ENCODE measurements at places on chromosomes 11 and 22.

DNA sequence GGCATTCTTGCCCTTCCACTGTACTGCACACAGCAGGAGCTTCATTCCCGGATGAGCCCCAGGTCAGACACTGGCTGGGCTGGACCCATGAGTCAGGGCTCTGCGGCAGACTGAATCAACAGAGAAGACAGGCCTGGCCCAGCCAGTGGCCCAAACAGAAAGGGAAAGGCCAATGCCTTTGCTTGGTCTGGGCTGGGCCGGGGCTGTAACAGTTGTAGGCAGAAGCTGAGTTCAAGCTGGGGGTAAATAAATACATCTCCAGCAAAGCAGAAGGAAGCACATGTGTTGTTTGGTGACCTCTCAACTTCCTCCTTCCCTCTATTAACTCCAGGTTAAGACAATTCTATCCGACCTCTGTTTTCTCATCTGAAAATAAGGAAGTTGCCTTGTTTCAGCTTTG is 1.8 kb upstream of the SMIM35 start:
- peak; percentile 9 for DNase-seq
- no peaks in the 10 kb centered on the region for H3K36me3 ChIP-seq
- no peaks in the 10 kb centered on the region for H3K4me1 ChIP-seq
- no peak overlapping the region for H3K4me3 ChIP-seq
- no peaks in the 10 kb centered on the region for H3K27me3 ChIP-seq

DNA sequence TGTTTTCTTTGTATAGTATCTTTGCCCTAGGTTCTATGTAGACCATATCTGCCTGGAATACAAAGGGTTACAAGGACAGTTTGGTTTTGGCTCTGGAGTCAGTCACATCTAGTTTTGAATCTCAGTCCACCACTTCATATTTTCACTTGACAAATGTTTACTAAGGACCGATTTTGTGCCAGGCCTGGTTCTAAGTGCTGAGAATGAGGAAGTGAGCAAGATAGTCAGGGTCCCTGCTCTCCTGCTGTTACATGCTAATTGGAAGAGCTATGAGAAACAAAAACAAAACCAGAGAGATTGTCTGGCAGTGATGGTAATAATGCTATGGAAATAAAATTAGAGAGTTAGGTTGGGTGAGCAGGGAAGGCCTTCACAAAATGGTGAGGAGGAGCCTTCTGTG is 66.1 kb upstream of the ARHGAP20 start:
- H3K36me3 ChIP-seq: no peaks in the 10 kb centered on the region
- H3K27me3 ChIP-seq: no peaks in the 10 kb centered on the region
- DNase-seq: no peak
- H3K4me3 ChIP-seq: no peak overlapping the region

DNA sequence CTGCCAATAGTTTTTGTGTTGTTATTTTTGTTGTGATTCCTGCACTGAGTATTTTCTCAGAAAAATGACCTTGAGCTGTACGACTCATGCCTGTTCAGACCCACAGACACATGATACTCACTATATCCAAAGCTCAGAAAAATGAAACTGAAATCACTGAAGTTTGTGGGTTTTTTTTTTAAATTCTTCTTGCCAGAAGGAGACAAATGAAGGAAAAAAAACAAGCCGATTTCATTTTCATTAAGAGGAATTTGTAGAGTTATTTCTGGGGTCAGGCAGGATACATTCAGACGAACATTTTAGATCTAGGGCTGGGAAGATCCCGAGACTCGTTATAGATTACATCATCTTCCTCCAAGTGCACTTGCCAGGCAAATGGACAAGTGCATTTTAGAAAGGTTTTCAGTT is 60.4 kb downstream of the BMAL1 start:
- no peak overlapping the region for H3K27ac ChIP-seq
- no peaks in the 10 kb centered on the region for H3K27me3 ChIP-seq
- no peak for DNase-seq
- H3K36me3 ChIP-seq: no peaks in the 10 kb centered on the region

DNA sequence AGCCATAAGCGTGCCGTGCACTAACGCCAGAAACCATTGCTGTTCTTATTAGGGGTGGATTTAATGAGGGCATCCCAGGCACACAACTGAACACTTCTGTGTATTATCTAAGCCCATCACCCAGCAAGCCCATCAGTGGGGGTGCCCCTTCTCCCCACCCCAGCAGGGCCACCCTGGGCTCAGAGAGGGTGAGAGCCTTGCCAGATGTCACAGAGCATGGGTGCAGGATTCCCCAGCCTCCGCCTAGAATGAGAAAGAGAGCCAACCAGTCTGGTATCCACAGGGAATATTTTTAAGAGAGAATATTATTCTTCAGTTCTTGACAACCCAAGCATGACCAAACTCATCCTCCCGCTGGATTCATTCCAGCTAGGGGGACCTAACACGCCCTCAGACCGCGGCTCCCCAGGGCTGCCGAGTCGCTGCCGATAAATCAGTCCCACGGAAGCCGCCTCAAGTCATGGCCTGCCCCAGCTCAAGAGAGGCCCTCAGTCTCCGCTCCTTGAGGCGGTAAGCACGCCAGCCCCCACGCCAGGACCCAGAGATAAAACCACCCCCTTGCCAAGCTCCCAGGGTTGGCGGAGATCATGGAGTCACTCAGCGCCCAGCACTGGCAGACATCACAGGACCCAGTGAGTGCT is 47.2 kb downstream of the MN1 start:
- DNase-seq: no peak
- H3K36me3 ChIP-seq: no peaks in the 10 kb centered on the region
- no peak overlapping the region for H3K4me3 ChIP-seq
- peaks cover 7% of the 10 kb centered on the region for H3K4me1 ChIP-seq
- H3K27ac ChIP-seq: no peak overlapping the region

DNA sequence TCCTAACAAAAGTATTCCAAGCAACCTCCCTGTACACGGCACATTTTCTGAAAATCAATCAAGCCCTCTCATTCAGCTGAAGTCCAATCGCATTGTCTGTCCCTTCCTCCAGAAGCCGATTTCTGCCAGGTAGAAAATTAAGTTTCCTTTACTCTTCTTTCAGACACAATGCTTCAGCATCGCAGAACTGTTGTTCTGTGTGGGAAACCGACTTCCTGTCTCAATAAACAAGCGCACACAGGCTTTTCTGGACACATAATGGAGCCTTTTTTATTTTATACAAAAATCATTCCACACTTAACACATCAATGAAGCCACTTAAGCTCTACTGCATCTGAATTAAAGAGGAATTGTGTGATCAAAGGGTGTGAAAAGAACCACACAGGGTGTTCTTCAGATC is 75.6 kb downstream of the BLID start:
- no peak overlapping the region for H3K4me3 ChIP-seq
- DNase-seq: no peak
- H3K36me3 ChIP-seq: no peaks in the 10 kb centered on the region
- no peaks in the 10 kb centered on the region for H3K4me1 ChIP-seq
- H3K27me3 ChIP-seq: no peaks in the 10 kb centered on the region

DNA sequence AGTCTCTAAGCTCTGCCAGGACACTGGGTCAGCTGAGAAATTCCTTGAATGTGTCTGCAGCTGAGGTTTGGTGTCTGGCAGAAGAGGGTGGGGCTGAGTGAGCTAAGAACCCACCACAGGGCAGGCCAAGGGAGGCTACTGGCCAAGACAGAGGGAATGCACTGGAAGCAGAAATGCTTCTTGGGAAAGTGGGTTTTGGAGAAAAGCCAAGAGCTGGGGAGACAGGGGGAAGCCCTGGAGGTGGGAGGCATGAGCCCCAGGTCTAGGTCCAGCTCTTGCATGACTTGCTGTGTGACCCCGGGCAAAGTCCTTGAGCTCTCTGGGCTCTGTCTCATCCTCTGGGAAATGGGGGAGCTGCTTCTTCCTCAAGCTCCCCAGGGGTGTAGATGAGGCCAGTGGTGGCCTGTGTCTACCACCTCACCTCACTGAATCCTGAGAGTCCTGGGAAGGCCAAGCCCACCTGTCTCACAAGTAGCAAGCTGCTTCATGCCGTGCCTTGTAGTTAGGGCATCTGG is 2.3 kb downstream of the MMP11 start:
- no peak overlapping the region for H3K27ac ChIP-seq
- H3K27me3 ChIP-seq: peaks cover 4% of the 10 kb centered on the region
- peaks cover 27% of the 10 kb centered on the region for H3K4me1 ChIP-seq
- no peaks in the 10 kb centered on the region for H3K36me3 ChIP-seq
- DNase-seq: no peak

DNA sequence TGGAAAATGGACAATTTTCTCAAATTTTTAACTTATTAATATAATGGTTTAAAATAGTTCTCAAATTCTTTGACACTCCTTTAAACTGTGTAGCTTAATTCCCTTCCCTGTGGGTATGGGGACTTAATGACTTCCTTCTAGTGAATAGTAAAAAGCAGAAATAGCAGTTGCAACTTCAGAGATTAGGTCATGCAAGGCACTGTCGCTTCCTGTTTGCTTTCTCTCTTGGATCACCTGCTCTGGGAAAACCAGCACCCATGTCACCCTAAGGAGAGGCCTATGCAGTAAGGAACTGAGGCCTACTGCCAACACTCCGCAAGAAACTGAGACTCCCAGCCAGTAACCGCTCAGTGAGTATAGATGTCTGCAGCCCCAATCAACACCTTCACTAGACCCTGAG is 5.5 kb upstream of the PANX3 start:
- H3K27ac ChIP-seq: no peak overlapping the region
- no peaks in the 10 kb centered on the region for H3K36me3 ChIP-seq
- no peaks in the 10 kb centered on the region for H3K27me3 ChIP-seq

- no peaks in the 10 kb centered on the region for H3K4me1 ChIP-seq
- no peaks in the 10 kb centered on the region for H3K27me3 ChIP-seq
- no peaks in the 10 kb centered on the region for H3K36me3 ChIP-seq
- no peak overlapping the region for H3K4me3 ChIP-seq
Observed at GRCh38 chr11:111448831-111449557, 63.2 kb downstream of the BTG4 start.

DNA sequence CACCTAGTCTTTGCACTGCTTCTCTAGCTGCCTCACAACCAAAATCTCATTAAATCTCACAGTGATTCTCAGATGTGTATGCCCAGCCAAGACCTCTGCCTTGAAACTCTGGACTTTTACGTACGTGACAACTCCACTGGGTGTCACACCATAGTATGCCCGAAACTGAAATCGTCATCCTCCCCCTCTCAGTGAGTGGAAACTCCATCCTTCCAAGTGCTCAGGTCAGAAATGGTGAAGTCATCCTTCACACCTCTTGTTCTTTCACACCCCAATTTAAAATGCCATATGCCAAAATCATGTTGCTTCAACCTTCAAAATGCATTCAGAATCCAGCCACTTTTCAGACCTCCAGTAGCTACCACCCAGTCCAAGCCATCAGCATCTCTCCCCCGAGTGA is 42.5 kb downstream of the SFI1 start:
- H3K27ac ChIP-seq: no peak overlapping the region
- no peak for DNase-seq
- no peaks in the 10 kb centered on the region for H3K27me3 ChIP-seq
- no peak overlapping the region for H3K4me3 ChIP-seq
- no peaks in the 10 kb centered on the region for H3K36me3 ChIP-seq
- H3K4me1 ChIP-seq: no peaks in the 10 kb centered on the region

GRCh38 chr22:45284705-45285262 is at the start of gene UPK3A:
Gene UPK3A, plus strand, starts transcription at chr22:45284949. Its CDS starts 65 bp downstream, at chr22:45285014.
- H3K4me3 ChIP-seq: peak within 1 kb of the TSS; percentile 21
- no peaks in the 10 kb centered on the region for H3K36me3 ChIP-seq
- no peak within 1 kb of the TSS for H3K27ac ChIP-seq

DNA sequence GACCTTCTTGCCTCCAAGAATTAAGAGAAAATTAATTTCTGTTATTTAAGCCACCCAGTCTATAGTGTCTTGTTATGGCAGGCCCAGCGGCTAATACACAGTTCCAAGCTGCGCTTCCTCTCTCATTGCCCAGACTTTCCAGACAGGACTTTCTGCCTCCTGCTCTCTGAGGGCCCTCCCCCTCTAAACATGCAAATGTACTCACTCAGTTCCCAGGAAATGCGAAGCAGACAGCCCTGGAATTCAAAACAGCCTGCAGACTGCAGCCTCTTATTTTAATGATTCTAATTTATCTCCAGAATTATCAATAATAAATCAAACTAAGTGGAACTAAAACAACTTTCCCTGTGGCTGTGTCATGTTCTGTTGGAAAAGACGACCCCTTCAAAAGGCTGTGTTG is 115.5 kb upstream of the ISX start:
- H3K27me3 ChIP-seq: no peaks in the 10 kb centered on the region
- H3K27ac ChIP-seq: peak overlapping the region; percentile 79
- no peak for DNase-seq
- H3K36me3 ChIP-seq: no peaks in the 10 kb centered on the region
- peaks cover 4% of the 10 kb centered on the region for H3K4me1 ChIP-seq

DNA sequence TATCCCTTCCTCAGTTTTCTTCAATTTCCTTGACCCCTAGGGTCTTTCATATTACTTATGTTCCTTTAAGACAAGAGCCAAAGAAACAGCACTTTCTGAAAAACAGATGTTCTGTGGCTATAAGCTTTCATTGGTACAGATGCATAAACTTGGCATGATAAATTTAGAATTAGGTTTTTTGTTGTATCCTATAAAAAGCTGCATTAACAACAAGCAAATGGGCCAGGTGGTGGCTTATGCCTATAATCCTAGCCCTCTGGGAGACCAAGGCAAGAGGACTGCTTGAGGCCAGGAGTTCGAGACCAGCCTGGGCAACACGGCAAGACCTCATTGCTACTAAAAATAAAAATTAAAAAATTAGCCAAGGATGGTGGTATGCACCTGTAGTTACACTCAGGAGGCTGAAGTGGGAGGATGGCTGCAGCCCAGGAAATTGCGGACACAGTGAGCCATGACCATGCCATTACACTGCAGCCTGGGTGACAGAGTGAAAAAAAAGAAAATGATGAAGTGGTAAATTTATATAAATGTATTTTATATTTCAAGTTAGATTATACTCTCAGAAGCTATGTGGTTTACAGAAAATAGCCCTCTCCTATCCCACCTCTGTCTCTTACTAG is 18.3 kb downstream of the KMT5B start:
- H3K36me3 ChIP-seq: peaks cover 2% of the 10 kb centered on the region
- no peak overlapping the region for H3K4me3 ChIP-seq
- no peak overlapping the region for H3K27ac ChIP-seq
- no peaks in the 10 kb centered on the region for H3K4me1 ChIP-seq

GRCh38 chr11:131235328-131236298 is 134.8 kb upstream of the NTM start:
- no peak for DNase-seq
- H3K27me3 ChIP-seq: no peaks in the 10 kb centered on the region
- no peak overlapping the region for H3K27ac ChIP-seq
- no peaks in the 10 kb centered on the region for H3K36me3 ChIP-seq
- no peak overlapping the region for H3K4me3 ChIP-seq

DNA sequence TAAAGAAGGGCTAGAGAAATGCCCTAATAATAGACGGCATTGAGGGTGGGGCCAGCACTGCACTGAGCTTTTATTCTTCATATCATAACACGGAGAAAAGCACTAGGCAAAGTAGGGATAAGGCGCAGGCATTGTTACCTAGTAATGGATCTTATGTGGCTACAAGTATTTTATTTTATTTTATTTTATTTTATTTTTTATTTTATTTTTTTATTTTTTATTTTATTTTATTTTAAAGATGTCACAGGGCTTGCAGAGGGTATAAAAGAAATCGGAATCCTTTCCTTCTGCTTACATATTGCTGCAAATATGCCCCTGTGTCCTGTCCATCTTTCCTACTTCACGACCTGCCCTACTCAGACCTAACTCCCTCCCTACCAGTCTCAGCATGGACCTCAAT is 452.0 kb upstream of the KIRREL3 start:
- peaks cover 3% of the 10 kb centered on the region for H3K4me1 ChIP-seq
- H3K4me3 ChIP-seq: no peak overlapping the region
- H3K36me3 ChIP-seq: no peaks in the 10 kb centered on the region
- no peak overlapping the region for H3K27ac ChIP-seq
- H3K27me3 ChIP-seq: no peaks in the 10 kb centered on the region
